ENCODE measurements at places on chromosomes 11 and 22.
A peak's percentile ranks its signal among the peaks of the same experiment; 100 is the strongest.

GRCh38 chr11:128365044-128365443 lies 222.3 kb downstream of the ETS1 start:
- no peak for DNase-seq

DNA sequence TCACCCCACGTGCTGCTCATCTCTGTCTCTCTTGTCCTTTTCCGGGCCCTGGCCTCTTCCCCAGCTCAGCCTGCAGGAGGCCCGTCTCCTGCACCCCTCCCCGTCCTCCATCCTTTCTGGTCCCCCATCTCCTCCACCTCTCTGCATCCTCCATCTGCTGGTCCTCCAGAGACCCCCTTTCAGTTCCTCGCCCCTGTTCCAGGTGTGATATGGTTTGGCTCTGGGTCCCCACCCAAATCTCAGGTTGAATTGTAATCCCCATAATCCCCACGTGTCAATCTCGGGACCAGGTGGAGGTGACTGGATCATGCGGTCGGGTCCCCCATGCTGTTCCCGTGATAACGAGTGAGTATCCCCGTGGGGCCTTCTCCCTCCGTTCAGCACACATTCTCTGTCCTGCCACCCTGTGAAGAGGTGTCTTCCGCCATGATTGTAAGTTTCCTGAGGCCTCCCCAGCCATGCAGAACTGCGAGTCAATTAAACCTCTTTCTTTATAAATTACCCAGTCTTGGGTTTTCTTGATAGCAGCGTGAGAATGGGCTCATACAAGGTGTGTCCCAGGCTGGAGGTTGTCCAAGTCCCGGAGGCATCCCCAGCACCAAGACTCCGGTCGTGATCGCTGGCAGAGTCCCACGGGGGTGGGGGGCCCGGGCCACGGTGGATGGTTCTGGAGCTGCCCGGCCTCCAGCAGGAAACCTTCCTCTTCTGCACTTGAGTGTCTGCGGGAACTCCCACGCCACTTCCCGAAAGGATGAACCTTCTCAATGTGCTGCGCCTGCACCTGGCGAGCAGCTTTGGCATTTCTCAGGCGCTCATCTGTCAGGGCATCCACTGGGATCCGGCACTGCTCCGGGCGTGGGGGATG lies 29.0 kb upstream of the TOLLIP start:
- DNase-seq, result no peak

DNA sequence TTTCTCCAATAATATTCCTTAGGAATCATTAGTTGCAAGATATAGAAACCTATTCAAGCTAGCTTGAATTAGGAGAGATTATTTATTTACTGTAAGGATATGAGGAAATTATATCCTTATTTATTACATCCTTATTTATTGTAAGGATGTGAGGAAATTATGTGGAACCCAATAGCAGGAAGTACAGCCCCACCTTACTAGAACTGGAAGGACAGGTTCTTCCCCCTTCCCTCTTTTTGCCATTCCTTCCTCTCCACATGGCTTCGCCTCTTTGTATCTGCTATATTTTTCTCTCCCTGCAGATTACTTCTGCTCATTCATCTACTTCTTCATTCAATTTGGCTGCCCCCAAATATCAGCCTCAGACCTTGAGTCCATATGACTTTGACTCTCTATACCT lies 49.5 kb upstream of the B3GNT6 start:
- DNase-seq, result no peak

- no peak for DNase-seq
These were observed 377.3 kb upstream of the CCDC90B start for GRCh38 chr11:83663446-83663845.

DNA sequence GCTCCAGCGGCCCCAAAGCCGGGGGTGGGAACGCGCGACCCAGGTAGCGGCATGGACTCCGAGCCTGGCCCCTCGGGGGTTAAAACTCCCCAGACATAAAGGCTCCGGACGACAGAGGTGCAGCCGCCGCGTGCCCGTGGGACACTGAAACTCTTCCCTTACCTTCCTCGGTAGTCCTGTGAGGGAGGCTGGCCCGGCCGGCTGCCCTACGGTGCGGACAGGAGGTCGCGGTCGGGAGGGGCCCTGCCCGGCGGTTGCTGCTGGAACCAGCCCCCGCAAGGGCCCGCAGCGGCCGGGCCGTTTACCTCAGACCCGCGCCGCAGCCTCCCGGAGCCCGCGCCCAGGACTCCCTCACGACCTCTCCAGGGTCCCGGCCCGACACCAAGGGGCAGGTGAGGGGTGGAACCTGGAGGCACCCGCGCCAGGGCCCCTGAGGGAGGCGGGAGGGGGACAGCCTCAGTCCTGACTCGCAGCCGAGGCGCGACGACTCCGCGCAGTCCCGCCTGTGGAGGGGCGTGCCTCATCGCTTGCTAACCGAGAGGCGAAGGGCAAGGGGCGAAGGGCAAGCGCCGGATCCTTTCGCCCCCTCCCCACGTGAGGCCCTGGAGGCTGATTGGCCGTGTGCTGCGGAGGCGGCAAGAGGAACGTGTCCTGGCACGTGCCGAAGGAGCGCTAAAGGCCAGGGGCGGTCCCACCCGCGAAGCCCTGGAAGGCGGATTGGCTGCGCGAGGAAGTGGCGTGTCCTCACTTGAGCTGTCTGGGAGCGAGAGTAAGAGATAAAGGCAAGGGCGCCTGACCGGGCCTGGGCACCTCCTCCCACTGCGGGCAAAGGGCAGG lies at the start of gene UPB1:
TSS of gene UPB1 (plus strand) at position 805 of the 837 bp plus-strand sequence. CDS start 72 bp downstream, outside the sequence.
- DNase-seq, result no peak

GRCh38 chr11:95715777-95716241 lies 73.8 kb downstream of the FAM76B start:
- DNase-seq, result no peak

DNA sequence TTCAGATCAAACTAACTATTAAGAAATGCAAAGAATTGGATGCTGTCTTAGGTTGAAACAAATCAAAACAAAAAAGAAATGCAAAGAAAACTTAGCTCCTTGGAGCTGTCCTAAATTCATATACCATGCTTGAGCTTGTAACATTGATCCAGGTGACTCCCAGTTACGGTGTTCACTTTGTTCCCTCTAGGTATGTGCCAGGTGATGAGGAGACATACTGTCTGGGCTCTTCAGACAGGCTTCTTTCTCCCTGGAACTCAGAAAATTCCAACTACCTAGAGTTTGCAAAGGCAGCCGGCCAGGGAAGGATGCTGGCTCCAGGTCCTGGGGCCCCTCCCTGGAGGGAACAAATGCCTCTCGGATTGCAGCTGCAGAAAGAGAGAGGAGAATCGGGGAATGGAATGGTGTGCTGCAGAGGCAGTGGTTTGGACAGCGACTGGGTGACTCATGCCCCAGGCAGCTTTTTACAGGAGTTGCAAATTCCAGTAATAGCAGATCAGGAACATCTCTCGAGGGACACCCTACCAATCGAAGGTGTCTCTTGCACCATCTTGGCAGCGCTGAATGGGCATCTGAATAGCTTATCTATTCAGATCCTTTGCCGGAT lies 12.3 kb upstream of the ASPHD2 start:
- DNase-seq, result no peak

DNA sequence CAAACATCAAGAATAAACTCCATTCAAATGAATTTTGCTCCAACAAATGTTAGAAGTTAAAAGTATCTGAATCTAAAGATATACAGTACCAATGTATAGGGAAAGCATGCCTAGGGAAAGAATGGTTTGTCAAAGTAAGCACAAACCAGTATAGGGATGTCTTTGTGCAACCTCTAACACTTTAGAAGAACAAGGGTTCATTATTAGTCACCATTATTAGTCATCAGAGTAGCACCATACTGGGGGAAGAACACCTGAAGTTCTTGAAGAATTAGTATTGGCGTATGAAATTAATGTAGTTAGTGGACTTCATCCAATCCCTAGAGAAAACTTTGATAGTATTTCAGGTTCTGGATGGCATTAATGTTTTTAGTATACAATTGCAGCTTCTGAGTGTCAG lies 943.7 kb downstream of the METTL15 start:
- DNase-seq, result no peak

GRCh38 chr11:116885951-116886655 lies 48.7 kb upstream of the APOA1 start:
- DNase-seq, result no peak

DNA sequence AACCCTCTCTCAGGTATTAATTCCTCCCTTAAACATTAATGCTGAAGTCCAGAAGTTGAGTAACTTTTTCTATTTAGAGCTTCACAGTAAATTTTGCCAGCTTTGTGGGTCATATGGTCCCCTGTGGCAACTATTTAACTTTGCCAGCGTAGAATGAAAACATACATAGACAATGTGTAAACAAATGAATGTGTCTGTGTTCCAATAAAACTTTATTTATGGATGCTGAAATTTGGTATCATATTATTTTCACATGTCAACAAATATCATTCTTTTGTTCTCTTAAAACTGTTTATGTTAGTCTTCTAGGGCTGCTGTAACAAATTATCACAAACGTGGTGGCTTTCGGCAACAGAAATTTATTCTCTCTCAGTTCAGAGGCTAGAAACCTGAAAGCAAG lies 85.1 kb downstream of the TMEM135 start:
- no peak for DNase-seq

DNA sequence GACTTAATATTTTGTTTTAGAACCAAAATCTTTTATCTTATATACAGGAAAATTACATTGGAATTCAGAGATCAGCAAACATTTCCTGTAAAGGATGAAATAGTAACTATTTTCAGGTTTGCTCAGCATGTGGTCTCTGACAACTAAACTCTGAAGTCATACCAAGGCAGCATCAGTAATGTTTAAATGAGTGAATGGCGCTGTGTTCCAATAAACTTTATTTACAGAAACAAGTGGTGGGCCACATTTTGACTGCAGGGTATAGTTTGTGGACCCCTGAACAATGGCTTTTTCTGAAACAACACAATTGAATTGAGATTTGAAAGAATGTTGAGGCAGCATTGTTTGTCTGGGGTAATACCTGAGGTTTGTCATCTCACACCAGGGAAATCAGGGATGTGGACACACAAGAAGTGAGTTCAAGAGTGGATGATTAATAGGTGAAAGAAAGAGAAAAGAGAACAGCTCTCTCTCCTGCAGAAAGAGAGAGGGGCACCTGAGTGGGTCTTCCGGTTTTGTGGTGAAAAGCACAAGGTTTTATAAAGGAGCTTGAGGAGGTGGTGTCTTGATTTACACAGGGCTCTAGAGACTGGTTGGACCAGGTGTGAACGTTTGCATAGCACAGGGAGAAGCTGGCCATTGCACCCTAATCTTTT lies 113.5 kb upstream of the VPREB1 start:
- no peak for DNase-seq

GRCh38 chr11:120715239-120715638 lies 203.7 kb downstream of the GRIK4 start:
- DNase-seq, result no peak

DNA sequence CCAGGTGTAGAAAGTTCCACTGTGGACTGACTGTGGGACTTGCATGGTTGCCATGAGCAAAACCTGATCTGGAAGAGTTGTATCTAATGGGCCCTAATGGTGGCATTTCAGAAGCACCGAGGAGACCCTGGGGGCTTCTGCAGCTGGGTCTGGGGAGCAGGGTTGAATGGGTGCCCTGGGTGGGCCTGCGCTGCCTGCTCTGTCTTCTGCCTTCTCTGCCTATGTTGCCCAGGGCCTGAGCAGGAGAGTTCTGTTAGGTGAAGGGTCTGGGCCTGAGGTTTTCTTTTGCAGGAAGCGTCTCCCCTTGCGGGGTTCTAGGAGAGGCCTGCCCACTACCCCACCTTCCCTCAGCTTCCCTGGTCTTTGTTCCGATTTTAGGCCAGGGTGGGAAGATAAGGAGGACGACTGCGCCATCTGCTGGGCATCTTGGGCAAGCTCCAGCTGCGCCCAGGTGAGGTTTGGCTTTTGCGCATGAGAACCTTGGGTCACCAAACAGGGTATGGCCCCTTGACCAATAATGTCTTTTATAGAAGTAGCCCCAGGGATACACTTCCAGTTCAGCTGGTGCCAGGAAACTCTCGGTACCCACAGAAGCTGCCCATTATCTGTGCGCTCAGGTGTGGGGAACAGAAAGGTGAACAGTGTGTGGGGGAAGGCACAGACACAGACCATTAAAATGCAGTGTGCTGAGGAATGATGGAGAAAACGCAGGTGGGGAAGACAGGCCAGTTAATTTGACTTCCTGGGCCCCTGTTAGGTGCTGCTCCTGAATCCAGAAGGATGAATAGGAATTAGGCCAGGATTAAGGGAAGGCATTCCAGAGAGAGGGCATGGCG lies 23.2 kb downstream of the COMMD9 start:
- peak; percentile 32 for DNase-seq

DNA sequence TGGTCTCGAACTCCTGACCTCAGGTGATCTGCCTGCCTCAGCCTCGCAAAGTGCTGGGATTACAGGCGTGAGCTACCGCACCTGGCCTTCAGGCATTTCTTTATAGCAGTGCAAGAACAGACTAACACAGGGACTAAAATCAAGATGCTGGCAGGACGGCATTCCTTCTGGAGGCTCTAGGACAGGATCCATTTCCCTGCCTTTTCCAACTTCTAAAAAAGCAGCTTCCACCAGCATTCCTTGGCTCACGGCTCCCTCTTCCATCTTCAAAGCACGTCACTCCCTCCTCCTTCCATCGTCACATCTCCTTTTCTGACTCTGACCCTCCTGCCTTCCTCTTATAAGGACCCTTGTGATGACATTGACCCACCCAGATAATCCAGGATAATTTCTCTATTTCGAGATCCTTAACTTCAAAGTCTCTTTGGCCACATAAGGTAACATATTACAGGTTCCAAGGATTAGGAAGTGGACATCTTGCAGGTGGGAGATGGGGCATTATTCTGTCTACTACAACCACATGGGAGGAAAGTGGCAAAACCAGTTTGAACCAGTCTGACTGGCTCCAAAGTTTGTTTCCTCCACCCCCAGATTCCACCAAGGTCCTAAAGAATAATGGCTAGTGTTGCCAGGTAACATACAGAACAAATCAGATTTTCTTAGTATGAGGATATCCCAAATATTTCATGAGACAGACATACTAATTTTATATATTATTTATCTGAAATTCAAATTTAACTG lies 172.5 kb downstream of the MN1 start:
- DNase-seq, result no peak

GRCh38 chr11:929405-929804 lies 3.7 kb downstream of the AP2A2 start:
- no peak for DNase-seq

DNA sequence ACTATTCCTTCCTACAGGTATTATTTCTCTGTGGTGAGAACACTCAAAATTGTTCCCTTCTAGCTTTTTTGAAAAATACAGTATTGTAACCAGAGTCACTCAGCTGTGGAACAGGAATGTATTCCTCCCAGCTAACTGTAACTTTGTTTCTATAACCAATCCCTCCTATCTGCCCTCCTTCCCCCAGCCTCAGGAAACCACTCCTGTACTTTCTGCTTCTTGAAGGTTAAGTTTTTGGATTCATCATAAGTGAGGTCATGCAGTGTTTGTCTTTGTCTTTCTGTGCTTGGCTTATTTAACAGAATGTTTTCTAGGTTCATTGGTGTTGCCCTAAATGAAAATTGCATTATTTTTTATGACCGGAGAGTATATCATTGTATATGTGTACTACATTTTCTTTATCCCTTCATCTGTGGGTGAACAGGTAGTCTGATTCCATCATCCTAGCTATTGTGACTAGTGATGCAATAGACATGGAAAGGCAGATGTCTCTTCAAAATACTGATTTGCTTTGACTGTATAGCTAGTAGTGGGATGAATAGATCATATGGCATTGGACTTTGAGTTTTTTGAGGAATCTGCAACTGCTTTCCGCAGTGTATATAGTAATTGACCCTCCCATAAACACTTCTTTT lies 112.9 kb upstream of the GRK3 start:
- no peak for DNase-seq

GRCh38 chr22:19815093-19815822 lies 39.4 kb downstream of the GNB1L start:
- DNase-seq, result no peak
